ENCODE measurements at places on chromosomes 3 and 15.

DNA sequence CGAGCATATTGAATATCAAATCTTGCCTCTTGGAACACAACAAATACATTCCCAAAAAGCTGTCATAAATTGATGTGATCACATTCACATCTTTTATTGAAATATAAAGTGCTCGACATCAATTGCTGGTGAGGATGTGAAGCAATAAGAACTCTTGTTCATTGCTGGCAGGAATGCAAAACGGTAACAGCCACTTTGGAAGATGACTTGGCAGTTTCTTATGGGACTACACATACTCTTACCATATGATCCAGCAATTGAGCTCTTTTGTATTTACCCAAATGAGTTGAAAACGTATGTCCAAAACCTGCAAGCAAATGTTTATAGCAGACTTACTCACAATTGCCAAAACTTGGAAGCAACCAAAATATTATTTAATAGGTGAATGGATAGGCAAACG is 234.9 kb downstream of the CACNA2D3 start:
- no peak for DNase-seq

GRCh38 chr15:64702816-64703631 is 72.4 kb downstream of the RBPMS2 start:
- DNase-seq, result peak; percentile 96

- peak; percentile 37 for DNase-seq
These were observed 260.4 kb upstream of the P2RY1 start for GRCh38 chr3:152574461-152575079.

DNA sequence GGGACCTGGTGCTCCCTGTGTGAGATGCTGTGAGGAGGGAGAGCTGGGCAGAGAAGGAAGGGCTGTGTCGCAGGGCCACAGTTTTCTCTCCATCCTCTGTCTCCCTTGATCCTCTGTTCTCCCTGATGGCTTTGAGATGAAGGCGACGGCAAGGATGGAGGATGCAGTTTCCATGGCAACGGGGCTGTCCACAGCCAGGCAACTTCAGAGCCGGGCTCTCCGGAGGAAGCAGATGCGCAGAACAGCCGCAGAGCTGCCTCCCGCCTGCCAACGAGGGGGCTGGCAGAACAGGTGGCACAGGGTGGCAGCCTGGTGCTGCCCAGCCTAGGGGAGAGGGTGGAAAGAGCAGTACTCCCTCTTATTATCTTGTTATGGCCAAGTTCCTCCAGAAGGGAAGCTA is 9.9 kb upstream of the GRM2 start:
- DNase-seq, result no peak

GRCh38 chr3:139020868-139021234 is at the start of gene PRR23B:
Gene PRR23B, minus strand, starts transcription at chr3:139020926. Its CDS starts 265 bp downstream, at chr3:139020661.
- no peak for DNase-seq

DNA sequence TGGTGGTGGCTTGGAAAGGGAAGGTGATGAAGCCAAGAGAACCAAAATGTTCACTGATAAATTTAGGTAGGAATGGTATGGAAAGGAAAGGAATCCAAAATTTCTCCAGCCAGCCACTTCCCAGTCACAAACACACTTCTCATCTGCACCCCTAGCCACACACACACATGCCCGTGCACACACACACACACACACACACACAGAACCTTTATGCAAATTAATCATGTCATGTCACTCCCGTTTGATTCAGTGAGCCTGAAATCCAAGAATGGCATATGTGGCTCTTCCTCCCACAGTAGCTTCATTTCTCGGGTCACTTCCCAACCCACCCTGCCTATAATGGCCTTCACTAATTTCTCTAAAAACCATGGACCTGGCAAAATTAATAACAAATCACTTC is 3.1 kb upstream of the HLTF start:
- no peak for DNase-seq

DNA sequence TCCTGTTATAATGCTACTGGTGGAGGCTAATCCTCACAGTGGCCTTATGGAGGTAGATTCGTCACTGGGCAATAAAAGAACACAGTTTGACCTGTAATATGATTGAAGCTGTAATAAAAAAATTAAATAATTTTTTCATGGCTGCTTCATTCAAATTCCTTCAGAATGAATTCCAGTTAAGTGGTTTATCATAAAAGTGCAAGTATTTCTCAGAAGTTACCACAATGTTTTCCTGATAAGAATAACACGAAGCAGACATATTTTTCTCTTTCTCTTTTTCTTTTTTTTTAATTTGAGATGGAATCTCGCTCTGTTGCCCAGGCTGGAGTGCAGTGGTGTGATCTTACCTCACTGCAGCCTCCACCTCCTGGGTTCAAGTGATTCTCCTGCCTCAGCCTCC is 15.6 kb downstream of the B4GALT4 start:
- no peak for DNase-seq

DNA sequence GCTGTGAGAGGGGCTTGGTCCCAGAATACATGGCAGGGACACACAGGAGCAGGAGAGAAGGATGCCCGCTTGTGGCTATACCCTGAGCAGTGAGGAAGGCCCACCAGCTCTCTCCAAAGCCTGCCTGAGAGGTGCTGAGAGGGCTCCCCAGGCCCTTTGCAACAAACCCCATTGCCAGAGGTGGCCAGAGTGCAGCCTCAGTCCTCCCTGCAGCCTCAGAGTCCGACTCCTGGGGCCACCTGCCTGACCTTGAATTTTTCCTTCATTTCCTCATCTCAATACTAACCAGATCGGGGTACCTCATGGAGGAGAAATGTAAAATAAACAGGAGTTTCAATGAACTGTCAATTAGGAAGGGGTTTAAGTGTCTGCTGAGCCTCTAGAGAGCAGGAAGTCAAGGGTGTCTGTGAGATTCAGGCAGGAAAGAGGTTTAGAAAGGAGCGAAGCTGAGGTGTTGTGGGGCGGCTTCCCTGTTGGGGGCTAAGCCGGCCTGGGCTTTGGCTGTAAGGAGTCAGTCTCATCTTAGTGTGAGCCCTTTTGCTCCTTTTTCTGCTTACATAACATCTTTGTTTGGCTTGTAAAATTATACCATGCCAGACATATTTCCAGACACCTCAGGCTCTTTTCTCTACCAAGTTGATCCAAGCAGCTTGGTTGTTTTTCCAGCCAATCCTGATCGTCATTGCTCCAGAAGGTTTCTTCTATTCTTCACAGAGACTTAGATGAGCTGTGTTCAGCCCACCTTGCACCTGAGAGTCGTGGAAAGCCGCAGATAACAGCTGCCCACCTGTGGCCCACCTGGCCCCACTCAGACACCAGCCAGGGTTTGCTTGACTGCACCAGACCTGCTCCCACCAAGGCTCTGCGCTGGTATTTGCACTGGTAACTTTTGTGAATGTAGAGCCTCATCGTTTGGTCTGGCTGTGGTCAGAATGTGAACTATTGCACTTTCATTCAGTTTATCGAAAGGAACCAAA is 36.7 kb downstream of the CMTM7 start:
- no peak for DNase-seq

GRCh38 chr15:49530092-49530491 is 90.5 kb downstream of the FAM227B start:
- no peak for DNase-seq

Data from activated CD4-positive, alpha-beta T cell treated with anti-CD3 and anti-CD28 coated beads, Interleukin-2, amount 50 U/mL, for 16 hours (primary cell).